ENCODE measurements at places on chromosomes 13 and 19.

- no peak for DNase-seq
Observed at GRCh38 chr13:37493775-37494174, 104.8 kb downstream of the POSTN start.

- no peak for DNase-seq
Observed at GRCh38 chr13:20305587-20305986, 73.5 kb upstream of the GJB6 start.

GRCh38 chr19:17953869-17954268 is 13.0 kb upstream of the KCNN1 start:
- no peak for DNase-seq

GRCh38 chr13:107518292-107518691 is 697.0 kb downstream of the LIG4 start:
- DNase-seq: no peak

- no peak for DNase-seq
Observed at GRCh38 chr13:29674532-29674931, 79.0 kb upstream of the SLC7A1 start.
